Activated CD8-positive, alpha-beta memory T cell treated with anti-CD3 and anti-CD28 coated beads for 4 hours (primary cell): ENCODE measurements at places on chromosomes 7 and 10.

DNA sequence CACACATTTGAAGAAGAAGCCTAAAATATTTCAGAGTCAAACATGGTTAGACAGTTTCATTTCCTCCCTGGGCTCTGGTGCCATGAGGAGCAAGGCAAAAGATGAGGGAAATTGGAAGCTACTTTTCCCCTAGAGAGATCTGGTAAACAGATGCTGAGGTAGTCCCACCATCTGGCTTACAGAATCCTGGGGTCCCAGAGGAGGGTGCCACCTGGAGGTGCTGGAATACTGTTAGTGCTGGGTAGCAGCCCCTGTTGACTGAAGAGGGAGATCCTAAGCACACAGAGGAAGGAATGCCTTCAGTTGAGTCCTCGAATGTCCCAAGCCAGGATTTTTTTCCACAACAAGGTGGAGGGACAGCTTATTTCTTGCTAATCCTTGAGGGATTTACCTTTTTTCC, 160.1 kb downstream of the FZD1 start:
- DNase-seq: no peak

DNA sequence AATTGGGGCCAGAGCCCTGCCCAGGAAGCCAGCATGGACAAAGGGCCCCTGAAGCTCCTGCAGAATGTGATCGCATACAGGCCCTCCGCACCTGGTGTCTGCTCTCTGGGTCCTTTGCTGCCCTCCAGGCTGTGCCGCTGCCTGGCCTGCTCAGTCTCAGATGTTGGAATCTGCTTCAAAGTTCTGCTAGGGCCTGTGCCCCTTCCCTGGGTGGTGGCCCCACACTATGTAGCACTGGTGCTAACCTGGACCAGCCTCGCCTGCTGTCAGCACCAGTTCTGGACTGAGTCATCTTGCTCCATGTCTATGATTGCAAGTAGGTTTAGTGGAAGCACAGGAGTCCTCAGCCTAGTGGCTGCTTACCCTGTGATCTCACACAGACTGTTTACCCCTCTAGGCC, 6.3 kb downstream of the MAT1A start:
- DNase-seq: no peak

DNA sequence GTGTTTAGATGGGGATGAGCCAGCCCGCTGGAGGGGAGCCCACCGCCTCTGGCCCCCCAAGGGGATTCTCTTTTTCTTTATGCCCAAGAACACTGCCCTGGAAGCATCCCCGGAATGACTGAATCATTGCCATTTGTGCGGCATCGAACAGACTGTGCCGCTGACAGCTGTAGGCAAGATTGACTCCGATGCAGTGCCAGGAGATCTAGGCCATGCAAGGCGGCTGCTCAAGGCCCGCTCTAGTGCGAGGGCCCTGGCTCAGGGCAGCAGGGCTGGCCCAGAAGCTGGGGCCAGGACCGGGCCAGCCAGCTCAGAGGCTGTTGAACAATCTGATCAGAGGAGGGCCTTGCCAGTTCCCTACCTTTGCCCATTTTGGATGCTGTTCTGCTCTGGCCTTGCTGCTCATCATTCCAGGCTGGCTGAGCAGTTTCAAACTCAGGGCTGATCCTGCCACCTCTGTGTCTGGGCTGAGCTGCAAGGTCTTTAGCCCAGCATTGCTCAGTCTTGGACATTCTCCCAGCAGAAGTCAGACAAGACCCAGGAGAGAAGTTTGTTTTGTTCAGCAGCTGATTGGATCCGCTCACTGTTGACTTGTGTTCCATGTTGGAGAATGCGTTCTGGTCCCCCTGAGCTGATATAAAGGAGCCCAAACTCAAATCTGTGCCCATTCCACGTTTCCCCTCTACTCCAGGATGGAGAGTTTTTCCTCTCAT, 485.3 kb upstream of the GALNT17 start:
- no peak for DNase-seq

DNA sequence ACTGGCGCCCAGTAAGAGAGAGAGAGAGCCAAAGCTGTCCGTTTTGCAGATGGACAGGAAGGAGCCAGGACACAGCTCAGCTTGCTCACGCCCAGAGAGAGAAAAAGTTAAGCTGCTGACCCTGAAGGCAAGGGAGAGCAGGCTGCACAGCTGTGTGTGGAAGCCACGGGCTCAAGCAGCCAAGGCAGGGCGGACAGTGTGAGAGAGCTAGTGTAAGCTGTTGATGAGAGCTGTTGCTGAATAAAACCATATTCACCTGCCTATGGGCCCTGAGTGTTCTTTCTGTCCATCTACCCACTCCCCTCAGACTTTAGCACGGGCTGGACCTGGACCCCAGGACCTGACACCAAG, 5.4 kb downstream of the INMT start:
- DNase-seq: no peak

- no peak for DNase-seq
Observed at GRCh38 chr10:115022733-115023132, 70.4 kb upstream of the ATRNL1 start.

GRCh38 chr7:1015196-1016121, 28.9 kb upstream of the GPR146 start:
- no peak for DNase-seq

DNA sequence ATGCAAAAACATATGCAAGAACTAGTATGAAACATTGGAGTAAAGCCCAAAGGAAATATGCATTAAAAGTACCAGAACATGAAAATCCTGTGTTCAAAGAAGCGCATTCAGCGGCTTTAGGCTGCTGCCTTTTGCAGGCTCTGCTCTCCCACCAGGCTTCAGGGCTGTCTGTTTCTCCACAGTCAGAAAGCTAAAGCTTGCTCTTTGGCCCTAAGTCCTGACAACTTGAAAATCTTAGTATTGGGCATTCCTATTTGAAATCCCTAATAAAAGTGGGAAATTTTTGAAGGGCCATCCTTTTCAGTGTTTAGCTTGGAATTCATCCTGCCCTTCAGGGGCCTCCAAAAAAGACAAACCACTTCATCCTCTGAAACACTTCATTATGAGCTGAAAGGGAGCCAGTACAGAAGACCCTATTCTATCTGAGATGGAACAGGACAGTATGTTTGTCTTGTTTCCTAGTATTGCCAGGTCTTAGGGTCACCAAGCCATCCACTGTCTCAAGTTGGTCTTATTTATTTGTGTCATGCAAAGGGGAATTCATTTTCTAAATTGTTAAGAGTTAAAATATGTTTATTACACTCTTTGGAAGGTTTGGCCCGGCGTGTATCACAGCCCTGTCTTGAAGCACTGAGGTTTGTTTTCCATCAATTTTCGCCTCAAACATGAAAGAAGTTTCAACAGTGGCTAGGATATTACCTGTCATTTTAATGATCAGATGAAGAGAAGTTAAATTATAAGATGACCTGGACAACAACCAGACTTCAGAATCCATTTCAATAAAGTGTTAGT, 326.3 kb upstream of the BMPER start:
- DNase-seq: no peak

DNA sequence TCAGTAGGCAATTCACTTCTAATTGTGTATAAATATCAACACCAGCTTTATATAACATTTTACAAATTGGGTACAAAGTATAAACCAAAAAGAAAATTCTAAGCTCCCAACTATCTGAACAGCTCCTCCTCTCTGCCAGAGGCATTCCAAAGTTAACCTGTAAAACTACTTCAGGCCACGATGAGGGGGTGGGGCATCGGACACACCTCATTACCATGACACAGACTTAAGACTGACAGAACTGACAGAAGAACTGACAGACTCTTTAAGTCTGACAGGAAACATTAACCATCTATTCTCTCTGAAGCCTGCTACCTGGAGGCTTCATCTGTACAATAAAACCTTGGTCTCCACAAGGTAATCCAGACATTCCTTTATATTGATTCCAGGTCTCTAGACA, 12.3 kb downstream of the ESYT2 start:
- DNase-seq: no peak

- no peak for DNase-seq
Observed at GRCh38 chr7:118312966-118313365, 88.5 kb downstream of the ANKRD7 start.

DNA sequence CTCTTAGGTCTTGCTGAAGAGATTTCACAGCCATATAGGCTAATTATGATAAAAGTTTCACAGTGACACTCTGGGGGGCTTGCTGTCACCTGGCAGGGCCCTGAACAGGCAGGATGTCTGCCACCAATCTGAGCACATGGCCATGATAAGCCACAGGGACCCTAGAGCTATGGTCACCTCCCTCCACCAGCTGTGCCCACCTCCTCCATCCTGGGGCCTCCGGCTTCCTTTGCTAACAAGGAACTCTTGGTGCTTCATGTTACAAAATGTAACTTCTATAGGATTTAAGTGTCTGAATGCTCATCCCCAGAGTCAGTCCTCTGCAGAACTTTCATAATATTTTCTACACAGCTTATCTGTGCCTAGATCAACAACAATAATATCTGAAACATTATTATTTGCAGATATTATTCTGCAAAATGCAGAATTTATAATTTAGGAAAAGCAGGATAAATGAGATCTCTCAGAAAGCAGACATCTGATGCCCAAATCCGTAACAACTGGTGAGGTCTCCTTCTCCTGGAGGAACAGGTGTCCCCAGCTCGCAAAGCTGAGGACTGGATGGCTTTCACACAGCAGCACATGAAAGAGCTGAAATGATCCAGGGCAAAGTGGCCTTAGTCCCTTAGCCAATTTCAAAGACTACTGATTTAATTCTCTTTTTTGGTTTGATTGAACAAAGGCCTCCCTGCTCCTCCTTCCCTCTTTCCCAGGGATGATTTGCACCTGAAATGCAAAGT, 287.0 kb upstream of the AOAH start:
- no peak for DNase-seq

- DNase-seq: no peak
Observed at GRCh38 chr7:95886501-95887090, 114.2 kb downstream of the DYNC1I1 start.

- no peak for DNase-seq
Observed at GRCh38 chr7:876972-877311, 588 bp downstream of the GET4 start.

- DNase-seq: no peak
Observed at GRCh38 chr7:127375631-127376030, 16.9 kb downstream of the ZNF800 start.

GRCh38 chr7:95549818-95550529, 46.3 kb downstream of the PDK4 start:
- DNase-seq: no peak
